Sigmoid colon (tissue), 7 donors: ENCODE measurements at places on chromosomes 11 and 22. TPM values are rescaled to one million over a fixed set of nuclear protein-coding genes. Genes with fewer than 3 reads are reported as not detected.
A peak's percentile ranks its signal among the peaks of the same experiment; 100 is the strongest.

GRCh38 chr11:130197386-130198035, 37.9 kb downstream of the ST14 start:
- H3K27me3 ChIP-seq = no peaks in the 10 kb centered on the region
- no peak overlapping the region for H3K4me3 ChIP-seq
- no peak for DNase-seq
- no peak overlapping the region for H3K27ac ChIP-seq
- no peaks in the 10 kb centered on the region for H3K36me3 ChIP-seq
- H3K4me1 ChIP-seq = no peaks in the 10 kb centered on the region

DNA sequence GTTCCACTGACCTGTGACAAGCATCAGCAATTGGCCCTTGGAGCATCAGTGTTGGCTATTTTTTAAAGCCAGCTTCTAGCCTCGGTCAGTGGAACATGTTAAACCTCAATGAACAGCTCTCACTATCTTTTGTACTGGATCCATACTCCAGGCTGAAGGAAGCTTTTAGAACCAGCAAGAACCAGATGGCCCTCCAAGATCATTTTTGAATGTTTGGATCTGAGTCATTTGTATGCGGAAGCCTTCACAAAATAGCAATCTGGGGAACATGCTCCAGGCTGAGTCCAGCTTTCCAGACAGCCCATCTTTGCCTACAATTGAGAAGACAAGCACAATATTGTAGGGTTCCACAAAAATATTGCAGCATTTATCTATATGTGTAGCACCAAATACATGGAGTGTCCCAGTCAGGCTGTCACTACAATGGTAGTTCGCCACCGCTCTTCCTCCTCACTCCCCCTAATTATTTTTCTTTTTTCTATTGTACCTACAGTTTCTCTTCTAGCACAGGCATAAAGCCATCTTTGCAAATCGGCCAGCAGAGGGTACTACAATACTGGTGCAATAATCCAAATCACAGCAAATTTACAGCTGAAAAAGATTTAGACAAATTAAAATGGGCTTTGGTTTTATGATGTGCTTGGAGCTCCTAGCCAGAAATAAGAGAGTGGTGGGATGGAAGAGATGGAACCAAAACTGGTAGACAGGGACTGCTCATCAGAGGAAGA, 177.4 kb upstream of the BLID start:
- no peaks in the 10 kb centered on the region for H3K4me1 ChIP-seq
- H3K4me3 ChIP-seq = no peak overlapping the region
- H3K27me3 ChIP-seq = no peaks in the 10 kb centered on the region
- H3K27ac ChIP-seq = no peak overlapping the region

DNA sequence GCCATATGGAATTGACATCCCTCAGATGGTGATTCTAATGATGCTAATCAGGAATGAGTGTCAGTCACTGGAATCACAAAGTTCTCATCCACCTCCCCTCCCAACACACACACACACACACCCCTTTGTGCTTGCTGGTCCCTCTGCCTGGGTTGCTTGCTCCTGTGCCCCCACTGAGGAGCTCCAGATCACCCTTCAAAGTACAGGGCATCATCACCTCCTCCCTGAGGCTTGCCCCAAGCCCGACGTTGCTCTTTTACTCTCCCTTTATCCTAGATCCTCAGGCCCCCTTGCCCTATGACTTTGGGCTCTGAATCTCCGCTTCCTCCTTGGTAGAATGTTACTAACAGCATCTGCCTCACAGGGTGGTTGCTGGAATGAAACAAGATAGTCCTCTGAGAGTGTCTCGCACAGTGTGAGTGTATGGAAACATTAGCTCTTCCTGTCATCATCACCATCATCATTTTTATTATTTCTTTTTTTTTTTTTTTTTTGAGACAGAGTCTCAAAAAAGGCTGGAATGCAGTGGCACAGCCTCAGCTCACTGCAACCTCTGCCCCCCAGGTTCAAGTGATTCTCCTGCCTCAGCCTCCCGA, 3.4 kb downstream of the TOM1 start:
- no peak overlapping the region for H3K4me3 ChIP-seq
- H3K27me3 ChIP-seq = no peaks in the 10 kb centered on the region
- H3K4me1 ChIP-seq = peaks cover 36% of the 10 kb centered on the region
- no peak for DNase-seq
- no peak overlapping the region for H3K27ac ChIP-seq
- H3K36me3 ChIP-seq = no peaks in the 10 kb centered on the region

DNA sequence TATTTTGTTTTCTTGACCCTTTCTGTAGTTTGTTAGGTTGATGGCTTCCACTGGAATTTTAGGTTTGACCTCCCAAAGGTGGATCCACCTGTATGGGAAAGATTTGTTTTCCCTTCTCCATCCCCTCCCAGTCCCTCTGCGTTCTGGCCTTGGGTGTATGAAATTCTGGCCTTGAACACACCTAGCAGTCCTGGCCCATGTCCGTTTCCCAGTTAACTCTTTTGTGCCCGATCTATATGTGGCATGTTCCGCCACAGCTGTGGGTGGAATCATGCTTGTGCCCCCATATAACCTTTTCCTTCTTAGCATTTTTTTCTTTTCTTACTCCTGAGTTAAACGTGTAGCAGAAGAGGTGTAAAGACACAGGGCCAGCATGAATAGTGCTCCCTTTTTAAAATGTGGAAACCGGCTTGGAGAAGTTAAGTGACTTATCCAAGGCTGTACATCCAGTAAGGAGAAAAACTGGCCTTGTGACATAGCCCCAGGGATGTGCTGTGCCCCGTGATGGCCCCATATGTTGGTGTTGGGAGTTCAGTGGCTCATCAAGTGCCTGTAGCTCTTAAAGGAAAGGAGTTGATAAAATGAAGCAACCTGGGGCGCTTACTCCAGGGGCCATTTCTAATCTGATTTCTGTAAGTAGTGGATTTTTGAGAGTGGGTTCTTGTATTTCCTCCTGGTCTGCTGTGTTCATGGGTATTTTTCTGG, 39.3 kb downstream of the ZNRF3 start:
- H3K4me1 ChIP-seq = peaks cover 29% of the 10 kb centered on the region
- H3K27ac ChIP-seq = no peak overlapping the region
- no peaks in the 10 kb centered on the region for H3K36me3 ChIP-seq
- H3K4me3 ChIP-seq = no peak overlapping the region
- no peaks in the 10 kb centered on the region for H3K27me3 ChIP-seq
- no peak for DNase-seq

DNA sequence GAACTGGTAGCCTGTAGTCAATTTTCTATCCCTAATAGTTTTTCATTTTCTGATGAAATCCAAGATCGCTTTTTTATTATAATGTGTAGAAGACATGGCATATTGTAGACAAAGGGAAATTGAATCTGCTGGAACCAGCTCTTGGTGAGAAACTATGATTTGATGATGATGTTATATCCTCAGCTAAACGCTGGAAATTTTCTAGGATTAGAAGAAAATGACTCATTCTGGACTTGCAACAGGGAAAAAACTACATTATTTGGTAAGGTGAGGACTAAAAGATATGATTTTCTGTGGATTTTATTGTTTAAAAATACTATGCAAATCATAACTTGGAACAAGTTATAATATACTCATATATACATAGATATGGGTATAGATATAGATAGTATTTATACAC, 14.1 kb upstream of the PGM2L1 start:
- H3K4me3 ChIP-seq = no peak overlapping the region
- no peak overlapping the region for H3K27ac ChIP-seq
- no peaks in the 10 kb centered on the region for H3K36me3 ChIP-seq
- no peaks in the 10 kb centered on the region for H3K4me1 ChIP-seq
- no peaks in the 10 kb centered on the region for H3K27me3 ChIP-seq
- DNase-seq = no peak

DNA sequence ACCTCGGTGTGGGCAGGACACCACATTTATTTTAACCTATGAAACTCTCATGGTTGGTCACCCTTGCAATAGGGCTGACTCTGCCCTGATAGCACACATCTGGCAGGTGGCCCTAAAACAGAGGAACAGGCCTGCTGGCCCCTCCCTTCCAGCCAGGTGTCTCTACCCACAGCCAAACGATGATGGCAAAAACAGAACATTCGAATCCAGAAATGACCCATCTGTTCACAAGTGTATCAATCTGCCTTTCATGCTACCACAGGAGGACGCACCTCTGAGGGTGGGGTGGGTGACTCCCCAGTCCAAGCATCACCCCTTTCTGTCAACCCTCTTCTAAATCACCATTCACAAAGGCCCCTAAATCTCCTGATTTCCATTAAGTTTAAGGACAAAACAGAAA, 118.1 kb downstream of the ETS1 start:
- DNase-seq = no peak
- peak overlapping the region; percentile 18 for H3K27ac ChIP-seq
- H3K36me3 ChIP-seq = peaks cover 14% of the 10 kb centered on the region
- H3K4me1 ChIP-seq = peaks cover 38% of the 10 kb centered on the region
- no peaks in the 10 kb centered on the region for H3K27me3 ChIP-seq

DNA sequence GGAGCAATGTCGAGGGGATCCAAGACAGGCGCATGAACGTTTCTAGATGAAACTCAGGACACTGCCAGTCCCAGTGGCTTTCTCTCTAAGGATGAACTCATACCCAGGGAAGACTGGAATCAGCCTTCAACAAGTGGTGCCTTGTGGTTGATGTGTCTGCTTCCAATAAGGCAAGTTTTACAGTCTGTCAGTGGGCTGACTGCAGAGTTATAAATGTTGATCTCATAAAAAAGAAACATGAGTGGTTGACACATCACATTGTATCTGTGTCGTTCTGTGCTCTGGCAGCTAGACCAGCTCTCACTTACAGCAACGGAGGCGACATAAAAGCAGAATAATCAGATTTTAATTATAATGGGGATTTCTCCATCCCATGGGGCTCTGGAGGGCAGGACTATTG, 96.7 kb downstream of the SNX19 start:
- no peaks in the 10 kb centered on the region for H3K4me1 ChIP-seq
- DNase-seq = no peak
- H3K27ac ChIP-seq = no peak overlapping the region
- no peaks in the 10 kb centered on the region for H3K27me3 ChIP-seq

GRCh38 chr11:131748151-131749050, 378.0 kb downstream of the NTM start:
- no peaks in the 10 kb centered on the region for H3K27me3 ChIP-seq
- peak; percentile 72 for DNase-seq
- H3K36me3 ChIP-seq = no peaks in the 10 kb centered on the region
- H3K27ac ChIP-seq = no peak overlapping the region
- no peak overlapping the region for H3K4me3 ChIP-seq
- no peaks in the 10 kb centered on the region for H3K4me1 ChIP-seq

DNA sequence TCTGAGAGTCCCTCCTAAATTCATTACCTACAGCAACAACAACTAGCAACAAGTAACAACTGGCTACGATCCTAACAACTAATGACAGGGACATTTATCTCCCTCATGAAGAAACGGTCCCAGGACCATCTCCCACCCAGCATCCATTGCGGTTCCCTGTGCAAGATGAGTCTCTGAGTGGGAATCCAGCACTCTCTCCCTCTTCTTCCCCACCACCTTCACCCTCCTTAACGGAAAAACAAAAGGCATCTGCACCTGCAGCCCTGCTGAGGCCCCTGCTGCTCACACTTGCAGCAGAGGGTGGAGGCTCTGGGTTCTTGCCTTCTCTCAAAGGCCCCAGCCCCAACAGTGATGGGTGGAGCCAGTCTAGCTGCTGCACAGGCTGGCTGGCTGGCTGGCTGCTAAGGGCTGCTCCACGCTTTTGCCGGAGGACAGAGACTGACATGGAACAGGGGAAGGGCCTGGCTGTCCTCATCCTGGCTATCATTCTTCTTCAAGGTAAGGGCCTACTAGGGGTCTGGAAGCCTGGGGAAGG, at the start of gene CD3G:
Gene CD3G, plus strand, starts transcription at position 364 of the 535 bp plus-strand sequence. Its CDS starts 80 bp downstream, at position 444.
- no peaks in the 10 kb centered on the region for H3K36me3 ChIP-seq
- DNase-seq = no peak
- H3K4me3 ChIP-seq = no peak within 1 kb of the TSS
- no peaks in the 10 kb centered on the region for H3K4me1 ChIP-seq

The SCGB2A2 gene
- total RNA-seq = not detected
